Amniotic epithelial cell (primary cell): ENCODE measurements at places on chromosomes 5 and 9.

DNA sequence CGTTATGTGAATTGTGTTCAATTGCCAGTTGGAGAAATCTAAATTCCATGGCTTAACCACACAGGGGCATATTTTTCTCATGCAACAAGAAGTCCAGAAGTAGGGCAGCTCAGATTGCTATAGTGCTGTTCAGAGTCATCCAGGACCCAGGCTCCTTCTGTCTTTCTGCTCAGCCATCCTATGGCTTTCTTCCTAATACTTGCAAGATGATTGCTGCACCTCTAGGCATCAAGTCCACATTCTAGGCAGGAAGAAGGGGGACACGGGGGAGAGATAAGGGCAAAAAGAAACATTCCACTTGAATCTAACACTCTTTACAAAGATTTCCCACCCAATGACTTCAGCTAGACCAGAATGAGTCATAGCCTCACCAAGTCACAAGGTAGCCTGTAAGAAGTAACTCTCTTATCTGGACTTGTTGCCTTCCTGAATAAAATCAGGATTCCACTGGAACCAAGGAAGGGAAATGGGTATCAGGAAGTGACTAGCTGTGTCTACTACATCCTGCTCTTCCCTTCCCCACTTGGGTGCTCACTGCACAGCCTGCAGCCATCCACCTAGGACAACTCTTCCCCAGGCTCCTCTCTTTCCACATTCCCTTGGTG is 5.3 kb downstream of the ERAP2 start:
- DNase-seq = peak; percentile 89

DNA sequence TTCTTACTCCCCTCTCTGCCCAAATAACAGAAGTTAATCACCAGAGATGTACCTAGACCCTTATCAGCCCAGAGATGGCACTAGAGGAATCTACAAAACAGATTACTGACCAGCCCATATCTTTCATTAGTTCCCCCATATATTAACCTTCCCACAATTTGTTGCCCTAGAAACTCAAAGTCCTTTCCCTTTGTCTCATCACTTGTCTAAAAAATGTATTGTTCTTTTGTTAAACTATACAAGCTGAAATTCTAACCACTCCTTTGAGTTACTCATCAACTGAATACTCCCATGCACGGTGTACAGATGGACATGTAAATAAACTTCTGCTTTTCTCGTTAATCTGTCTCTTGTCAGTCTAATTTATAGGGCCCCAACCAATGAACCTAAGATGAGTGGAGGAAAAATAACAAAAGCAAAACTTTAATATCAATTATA is 130.9 kb downstream of the CCDC192 start:
- no peak for DNase-seq

GRCh38 chr5:17021602-17021932 is 85.5 kb upstream of the MYO10 start:
- DNase-seq = no peak

GRCh38 chr5:172832383-172833315 is 1.4 kb upstream of the ERGIC1 start:
- no peak for DNase-seq

DNA sequence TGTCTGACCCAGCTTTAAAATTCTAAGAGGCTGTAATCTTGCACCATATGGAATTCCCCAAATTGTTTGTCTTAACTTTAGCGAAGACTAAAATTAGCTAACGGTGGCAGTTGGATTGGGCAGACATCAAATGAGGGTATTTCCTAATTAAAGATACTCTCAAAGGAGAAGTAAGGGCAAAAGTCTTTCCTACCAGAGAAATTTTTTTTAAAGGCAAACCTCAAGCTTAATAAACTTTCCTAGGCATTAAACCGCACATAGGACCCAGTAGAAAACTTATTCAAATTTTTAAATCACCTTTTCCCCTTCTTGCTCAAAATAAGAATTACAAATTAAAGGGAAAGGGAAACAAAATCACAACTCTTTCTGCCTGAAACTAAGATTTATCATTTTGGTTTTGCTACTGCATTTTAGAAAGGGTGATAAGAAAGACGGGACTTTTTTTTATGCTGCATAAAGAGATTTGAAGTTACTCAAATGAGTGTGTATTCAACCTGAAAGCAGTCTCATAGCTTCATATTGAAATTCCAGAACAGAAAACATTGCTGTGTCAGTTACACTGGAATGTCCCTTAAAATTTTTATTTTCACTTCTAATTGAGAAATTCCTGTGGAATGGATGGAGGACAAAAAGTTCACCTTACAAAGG is 189.1 kb upstream of the PTGER4 start:
- no peak for DNase-seq

- no peak for DNase-seq
These were observed 6.1 kb upstream of the TMEM252 start for GRCh38 chr9:68546596-68547390.

DNA sequence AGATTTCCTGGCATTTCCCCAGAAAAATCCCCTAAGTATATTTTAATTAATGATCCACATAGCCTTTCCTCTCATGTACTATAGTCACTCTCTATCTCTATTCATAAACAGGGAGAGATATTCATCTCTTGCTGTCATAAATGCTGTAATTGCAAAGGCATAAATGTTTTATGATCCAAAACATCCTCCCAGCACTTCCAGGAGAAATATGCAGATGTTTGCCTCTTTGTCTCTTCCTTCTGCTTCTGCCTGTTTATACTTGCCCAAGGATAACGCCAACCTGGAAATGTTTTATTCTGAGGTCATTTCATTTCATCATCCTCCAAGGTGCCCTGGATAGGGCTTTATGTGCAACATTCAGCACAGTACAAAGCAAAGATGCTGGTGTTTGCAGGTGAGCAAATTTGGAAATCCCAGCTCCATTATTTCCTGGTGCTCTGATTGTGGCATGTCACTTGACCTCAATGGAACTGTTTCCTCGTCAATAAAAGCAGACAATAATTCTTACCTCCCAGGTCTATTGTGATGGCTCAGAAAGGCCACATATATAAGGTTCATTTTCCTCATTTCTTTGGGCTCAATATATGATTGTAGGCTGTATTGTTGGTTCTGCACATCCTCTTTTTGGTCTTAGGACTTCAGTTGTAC is 6.9 kb downstream of the TNFSF15 start:
- DNase-seq = peak; percentile 48

GRCh38 chr9:16314476-16314875 is 556.0 kb downstream of the BNC2 start:
- DNase-seq = no peak

- DNase-seq = no peak
These were observed 44.4 kb downstream of the ANKRD31 start for GRCh38 chr5:75192264-75192663.

DNA sequence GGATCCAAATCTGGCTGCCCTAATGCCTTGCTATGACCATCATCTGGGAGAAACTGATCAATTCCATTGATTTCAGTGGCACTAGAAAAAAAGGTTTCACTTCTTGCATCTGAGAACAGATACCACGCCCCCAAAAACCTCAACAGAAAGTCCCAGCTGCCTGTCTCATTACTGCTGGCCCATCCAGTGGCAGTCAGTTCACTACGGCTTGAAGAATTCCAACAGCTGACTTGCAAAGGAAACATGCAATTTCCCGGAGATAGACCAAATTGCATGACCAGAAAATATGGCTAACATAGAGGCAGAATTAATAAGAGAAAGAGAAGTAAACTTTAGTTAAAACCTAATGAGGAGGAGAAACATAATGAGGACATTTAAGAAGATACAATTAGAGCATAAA is 48.6 kb downstream of the UGCG start:
- DNase-seq = no peak

DNA sequence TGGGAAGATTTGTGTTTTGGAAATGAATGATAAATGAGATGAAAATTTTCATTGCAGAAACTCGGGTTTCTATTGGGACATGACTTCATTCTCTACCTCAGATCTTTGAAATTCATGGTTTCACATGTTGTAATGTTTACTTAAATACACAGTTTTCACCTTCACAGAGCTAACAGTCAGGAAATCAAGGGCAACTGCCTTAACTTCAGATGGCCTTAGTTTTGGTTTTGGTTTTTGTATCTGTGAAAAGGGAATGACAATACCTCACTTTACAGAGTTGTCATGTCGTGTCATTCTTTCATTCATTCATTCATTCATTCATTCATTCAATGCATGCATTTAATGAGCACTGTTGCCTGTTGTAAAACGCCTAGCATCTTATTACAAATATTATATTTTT is 41.9 kb downstream of the NIM1K start:
- DNase-seq = no peak

DNA sequence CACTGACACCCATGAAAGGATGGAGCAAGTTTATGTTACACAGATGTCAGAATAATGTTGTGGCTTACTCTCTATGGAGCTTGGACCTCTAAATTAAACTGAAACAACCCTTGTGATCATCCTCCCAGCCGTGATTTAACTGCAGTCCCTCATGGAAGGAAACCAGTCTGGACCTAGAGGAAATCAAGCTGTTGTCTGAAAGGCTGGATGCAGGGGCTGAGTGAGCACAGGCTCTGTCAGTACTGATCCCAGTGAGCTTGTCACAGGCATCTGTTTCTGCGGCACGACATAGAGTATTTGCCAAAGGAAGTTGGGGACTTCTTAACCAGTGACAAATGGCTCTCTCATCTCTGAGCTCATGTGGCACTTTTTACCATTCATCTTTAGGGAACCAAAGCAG is 282.9 kb upstream of the MAP3K1 start:
- DNase-seq = no peak

DNA sequence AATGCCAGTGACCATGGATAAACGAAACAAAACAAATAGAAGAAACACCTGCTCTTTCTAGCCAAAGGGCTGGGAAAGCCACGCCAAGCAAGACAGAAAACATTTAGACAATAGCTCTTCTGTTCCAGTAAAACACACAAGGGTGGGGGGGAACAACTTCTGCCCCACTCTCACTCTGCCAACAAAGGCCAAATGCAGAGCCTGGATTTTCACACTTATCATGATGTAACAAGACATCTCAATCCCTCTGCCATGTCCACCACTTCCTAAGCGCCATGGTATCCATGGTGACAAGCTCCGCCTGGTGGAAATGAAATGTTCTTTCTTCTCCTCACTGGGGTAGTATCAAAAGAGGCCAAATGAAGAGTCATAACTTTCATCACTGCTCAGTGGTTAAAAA is 60.6 kb downstream of the DRD1 start:
- no peak for DNase-seq
